ENCODE measurements at places on chromosomes 13 and 19.

DNA sequence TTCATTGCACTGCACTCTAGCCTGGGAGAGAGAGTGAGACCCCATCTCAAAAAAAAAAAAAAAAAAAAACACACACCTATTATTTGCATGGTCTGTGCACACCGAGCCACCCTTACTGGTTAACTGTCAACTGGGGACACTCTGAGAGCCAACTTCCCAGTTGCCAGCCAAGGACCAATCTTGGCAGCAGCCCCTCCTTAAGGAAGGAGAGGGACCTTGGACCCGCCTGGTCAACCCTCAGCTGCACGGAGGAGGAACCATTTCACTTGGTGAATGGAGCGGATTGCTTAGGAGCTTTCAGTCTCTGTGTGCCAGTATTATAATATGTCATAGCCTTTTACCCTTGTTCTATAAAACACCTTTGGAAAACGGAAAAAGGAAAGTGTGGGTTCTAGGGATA lies 24.9 kb downstream of the MICOS13 start:
- no peak for DNase-seq

GRCh38 chr13:106573284-106573846 lies 5.4 kb upstream of the ARGLU1 start:
- no peak for DNase-seq

- no peak for DNase-seq
Observed at GRCh38 chr13:99506634-99507033, 5.4 kb downstream of the TM9SF2 start.

GRCh38 chr19:27647423-27647822 lies 1565.5 kb downstream of the UQCRFS1 start:
- no peak for DNase-seq

GRCh38 chr13:102792396-102792795 lies 6.4 kb downstream of the POGLUT2 start:
- no peak for DNase-seq

GRCh38 chr13:30107121-30107520 lies 200.2 kb downstream of the KATNAL1 start:
- DNase-seq = no peak

GRCh38 chr19:49061445-49061844 lies 3.2 kb downstream of the NTF4 start:
- no peak for DNase-seq

GRCh38 chr13:78129823-78130222 lies 211.2 kb upstream of the EDNRB start:
- DNase-seq = no peak

Data from right hindlimb (tissue), 1 donor.